ENCODE measurements at places on chromosomes 4 and X. TPM values are rescaled to one million over a fixed set of nuclear protein-coding genes. Genes with fewer than 3 reads are reported as not detected.

The F8A2 gene
- not detected for polyA plus RNA-seq

The ERAS gene
- polyA plus RNA-seq = not detected

The CT45A5 gene
- polyA plus RNA-seq = not detected

The RPGR gene
- 5.3 TPM for polyA plus RNA-seq

The UGT8 gene
- polyA plus RNA-seq = 4.9 TPM

The HDX gene
- 0.48 TPM for polyA plus RNA-seq

The BBS7 gene
- polyA plus RNA-seq = 8.7 TPM

The SLC2A9 gene
- 0.61 TPM for polyA plus RNA-seq

The FTSJ1 gene
- polyA plus RNA-seq = 37.7 TPM

The KLHL4 gene
- 0.15 TPM for polyA plus RNA-seq

The IQCM gene
- polyA plus RNA-seq = not detected
